ENCODE measurements at places on chromosomes 2 and 18.

- DNase-seq, result no peak
These were observed 83.6 kb downstream of the CCDC138 start for GRCh38 chr2:108870069-108870644.

DNA sequence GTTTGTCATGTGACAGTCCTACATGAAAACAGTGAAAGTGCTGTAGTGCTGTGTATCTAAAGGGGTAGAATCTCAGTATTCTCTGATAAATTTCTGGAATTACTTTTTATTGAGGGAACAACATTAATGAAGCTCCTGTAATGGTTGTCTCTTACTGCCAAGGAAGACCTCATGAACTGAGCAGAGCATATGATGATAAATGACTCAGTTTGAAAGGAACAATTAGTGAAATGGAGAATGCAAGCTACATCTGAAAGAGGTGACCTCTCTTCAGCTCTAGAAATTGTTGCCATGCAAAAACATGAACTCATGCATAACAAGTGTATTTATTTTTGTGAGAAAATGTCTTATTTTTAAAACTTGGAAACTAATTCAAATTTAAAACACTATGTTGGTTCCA lies 93.6 kb downstream of the SCN9A start:
- DNase-seq, result no peak

GRCh38 chr2:110793034-110793433 lies 60.7 kb downstream of the ACOXL start:
- DNase-seq, result no peak

DNA sequence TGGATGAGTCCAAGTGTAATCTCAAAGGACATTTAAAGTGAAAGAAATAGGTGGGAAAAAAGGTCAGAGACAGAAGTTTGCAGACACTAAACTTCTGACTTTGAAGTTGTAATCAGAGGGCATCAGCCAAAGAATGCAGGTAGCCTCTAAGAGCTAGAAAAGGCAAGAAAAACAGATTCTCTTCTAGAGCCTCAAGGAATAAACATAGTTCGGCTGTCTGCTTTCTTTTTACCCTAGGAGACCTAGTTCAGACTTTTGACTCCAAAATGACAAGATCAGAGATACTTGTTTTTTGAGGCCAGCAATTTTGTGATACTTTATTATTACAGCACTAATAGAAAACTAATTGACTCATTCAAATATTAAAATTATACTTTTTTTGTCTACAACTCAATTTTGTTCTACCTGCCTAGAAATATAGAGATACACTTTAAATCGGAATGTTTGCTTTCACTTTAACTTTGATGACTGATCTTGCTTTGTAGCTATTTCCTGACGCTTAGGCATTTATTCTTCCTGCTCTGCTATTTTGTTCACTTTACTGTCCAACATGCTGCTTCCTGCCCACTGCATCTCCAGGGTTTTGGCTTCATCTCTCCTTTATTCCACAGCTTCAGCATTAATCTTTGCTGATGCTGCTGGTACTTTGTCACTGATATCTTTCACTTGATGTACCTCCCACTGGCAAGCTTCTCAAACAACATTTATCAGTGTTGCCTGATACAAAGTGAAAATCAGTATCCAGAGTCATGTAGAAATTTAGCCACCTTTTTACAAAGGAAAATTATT lies 272.5 kb downstream of the DSEL start:
- DNase-seq, result no peak

- no peak for DNase-seq
These were observed 2.8 kb upstream of the KCTD1 start for GRCh38 chr18:26550998-26551694.
